ENCODE measurements at places on chromosomes 1 and 21.

DNA sequence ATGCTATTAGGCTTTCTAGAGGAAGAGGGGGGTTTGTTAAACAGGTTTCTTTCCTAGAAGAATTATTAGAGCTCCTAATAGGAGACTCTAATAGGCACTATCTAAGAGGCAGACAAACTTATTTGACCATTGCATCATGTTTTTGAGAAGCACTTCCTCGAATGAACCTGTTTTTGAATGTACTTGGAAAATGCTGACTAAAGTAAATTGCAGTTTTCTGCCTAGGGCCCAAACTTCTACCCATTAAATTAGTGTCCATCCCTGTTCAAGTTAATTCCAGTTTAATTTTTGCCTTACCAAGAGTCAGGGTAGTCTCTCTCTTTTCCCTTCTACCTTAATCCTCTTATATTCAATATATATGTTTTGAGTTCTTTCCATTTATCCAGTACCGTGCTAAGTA lies 1029.6 kb downstream of the TTLL7 start:
- DNase-seq = no peak

- DNase-seq = peak; percentile 46
Measured at GRCh38 chr1:111406321-111406768, 21.2 kb downstream of the OVGP1 start.

- DNase-seq = peak; percentile 67
Measured at GRCh38 chr1:1959840-1960479, 40.9 kb upstream of the TMEM52 start.

DNA sequence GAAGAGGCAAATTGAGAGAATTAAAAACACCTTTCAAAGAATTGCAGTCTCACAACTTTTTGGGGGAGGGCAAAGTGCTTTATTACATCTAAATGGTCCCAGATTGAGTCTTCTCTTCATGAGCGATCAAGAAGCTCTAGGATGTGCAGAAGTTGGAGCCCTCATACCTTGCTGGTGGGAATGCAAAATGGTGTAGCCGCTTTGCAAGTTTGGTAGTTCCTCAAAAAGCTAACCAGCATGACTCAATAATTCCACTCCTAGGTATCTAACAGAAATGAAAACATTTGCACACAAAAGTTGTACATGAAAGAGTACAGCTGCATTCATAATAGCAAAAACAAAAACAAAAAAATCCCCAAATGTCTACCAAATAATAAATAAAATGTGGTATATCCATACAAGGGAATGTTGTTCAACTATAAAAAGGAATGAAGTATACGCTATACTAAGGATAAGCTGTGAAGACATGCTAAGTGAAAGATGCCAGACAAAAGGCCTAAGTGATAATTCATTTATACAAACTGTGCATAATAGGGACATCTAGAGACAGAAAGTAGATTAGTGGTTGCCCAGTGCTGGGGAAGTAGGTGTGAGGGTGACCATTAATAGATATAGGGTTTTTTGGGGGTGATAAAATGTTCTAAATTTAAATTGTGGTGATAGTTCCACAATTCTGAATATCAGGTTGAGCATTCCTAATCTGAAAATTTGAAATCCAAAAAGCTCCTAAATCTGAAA lies 55.2 kb downstream of the SELENOF start:
- no peak for DNase-seq

DNA sequence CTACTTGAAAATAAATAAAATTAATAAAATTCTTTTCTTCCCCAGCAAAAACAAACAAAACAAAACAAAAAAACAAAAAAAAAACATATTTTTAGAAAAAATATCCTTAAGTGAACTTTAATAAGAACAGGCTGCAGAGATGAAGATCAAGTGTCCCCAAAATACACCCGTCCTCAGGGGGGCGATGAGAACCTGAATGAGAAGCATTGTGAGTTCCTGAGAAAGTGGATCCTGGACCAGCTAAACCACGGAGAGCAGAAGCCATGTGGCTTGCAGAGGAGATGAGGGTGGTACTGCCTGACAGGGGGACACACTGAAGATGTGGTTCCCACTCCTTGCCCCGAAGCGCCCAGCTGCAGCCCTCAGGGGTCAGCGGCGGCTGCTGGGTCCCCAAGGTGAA lies 89.3 kb downstream of the ITPKB start:
- DNase-seq = no peak

DNA sequence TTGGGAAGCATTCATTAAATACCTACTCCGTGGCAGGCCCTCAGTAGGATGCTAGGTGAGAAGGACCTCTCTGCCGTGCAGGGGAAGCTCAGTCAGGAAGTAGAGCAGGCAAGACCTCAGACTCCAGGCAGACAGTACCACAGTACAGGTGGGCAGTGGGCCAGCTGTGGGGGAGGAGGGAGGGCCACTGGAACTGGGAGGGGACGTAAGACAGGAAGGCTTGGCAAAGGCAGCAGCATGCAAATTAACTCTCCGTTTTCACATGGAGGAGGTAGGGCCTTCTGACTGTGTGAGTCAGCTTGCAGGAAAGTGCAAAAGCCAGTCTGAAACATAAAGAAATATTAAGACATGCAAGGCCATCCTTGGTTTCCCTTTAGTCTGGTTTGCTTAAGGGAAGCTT lies 157.7 kb downstream of the TRIM33 start:
- DNase-seq = no peak
